ENCODE measurements at places on chromosomes 16 and 17.

DNA sequence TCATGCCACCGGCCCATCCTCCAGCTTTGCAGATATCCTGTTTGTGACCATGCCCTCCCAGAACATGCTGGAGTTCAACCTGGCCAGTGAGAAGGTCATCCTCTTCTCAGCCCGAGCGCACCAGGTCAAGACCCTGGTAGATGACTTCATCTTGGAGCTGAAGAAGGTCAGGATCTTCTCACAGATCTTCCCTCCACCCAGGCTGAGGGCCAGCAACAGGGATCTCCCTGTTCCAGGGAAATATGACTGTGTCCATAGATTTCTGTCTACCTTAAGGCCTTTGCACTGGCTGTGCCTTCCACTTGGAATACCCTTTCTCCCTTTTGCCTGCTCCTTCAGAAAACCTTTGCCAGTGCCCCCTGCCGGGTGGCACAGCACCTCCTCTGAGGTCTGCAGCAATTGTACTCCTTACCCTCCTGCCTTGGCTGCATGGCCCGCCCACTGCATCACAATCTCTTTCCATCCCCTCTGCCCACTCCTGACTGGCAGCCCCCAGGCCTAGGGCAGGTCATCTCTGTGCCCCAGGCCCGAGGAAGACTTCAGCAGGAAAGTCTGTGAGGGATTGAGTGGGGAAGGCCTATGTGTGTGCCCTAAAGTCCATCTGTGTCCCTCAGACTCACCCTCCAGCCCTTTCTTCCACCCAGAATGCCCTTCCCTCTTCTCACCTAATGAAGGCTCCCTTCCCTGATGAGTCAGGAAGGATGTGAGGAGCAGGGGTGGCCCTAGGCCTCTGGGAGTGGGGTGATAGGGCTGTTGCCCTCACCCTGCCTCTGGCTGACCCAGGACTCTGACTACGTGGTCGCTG lies 27.3 kb upstream of the ALKBH5 start:
- DNase-seq: no peak

DNA sequence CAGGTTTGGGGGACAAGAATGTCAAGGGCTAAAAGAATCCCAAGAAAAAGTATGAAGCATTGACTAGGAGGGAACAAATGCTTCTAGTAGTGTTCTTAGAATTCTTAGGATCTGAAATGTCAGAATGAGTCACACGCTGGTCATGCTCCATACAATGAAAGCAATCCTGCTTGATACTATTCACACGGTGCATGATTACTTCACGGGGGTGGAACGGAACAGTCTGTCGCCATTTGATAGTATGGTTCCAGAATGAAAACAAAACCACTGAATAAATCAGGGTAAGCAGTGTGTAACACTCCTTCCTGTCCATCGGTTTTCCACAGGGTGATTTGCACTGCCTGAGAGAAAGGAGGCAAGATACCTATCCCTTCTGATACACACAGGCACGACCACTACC lies 22.9 kb upstream of the YWHAE start:
- DNase-seq: no peak

DNA sequence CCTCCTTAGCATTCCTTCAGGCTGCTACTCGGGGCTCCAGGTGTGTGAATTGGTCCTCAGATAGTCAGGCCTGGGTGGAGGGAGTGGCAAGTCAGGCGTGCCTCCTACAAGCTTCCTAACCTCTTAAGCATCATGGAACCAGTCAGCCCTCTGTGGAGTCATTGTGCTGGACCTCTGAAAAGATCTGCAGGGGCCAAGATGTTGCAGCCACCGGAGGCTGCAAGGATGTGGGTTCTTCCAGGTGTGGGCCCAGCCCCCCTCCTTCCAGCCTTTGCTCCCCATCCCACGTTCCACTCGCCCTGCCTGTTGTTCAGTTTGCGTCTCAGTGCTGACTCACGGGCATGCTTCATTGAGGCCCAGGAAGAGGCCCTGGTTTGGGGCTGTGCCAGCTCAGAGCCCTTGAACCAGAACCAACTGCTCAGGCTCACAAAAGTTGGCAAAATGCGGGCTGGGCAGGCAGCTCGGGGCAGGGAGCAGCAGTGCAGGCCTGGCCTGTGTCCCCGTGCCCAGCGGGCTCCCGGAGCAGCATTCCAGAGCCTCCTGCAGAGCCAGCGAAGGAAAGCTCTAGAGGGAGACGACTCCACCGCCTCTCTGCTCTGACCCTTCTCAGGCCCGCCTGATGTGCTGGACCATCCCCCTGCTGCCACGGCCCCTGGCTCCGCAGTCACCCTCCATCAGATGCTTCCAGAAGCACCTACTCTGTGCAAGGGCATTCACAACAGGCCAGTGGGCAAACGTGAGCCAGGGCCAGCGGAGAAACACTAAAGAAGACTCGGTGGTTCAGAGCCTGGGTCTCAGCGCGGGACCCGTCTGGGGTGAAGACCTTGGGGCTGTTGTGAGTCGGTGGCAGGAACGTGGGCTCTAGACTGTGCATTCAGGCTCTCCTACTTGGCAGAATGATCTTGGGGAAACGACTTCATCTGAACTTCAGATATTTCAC lies 7.5 kb downstream of the LDHD start:
- DNase-seq: peak; percentile 42

- DNase-seq: no peak
Observed at GRCh38 chr16:54245788-54246453, 40.7 kb downstream of the IRX3 start.

DNA sequence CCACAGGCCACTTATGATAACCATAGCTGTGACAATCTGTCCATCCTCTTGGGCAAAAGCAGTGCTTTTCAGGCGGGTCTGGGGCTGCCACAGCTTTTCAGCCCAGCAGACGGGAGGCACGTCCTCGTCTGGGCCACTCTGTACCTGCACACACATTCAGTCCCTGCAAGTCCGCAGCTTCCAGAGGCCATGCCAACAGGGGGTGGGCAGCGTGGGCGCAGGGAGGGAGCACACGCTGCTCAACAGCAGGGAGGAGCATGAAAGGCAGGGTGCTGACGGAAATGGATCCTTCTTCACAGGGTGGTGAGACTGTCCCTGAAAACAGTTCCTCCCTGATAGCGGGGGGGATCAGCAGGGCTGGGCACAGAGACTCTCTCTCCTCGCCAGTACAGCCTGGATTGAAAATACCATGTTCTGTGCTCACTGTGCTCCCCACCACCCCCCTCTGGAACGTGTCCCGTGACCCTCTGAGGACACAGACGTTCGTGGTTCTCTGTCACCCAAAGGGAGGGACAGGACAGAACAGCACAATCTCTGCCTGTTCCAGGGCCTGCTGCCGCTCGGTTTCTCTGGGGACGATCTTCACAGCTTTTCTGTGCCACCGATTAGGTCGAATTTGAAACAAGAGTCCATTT lies 41.7 kb downstream of the PEMT start:
- no peak for DNase-seq

GRCh38 chr16:68902969-68903345 lies 59.6 kb downstream of the TANGO6 start:
- no peak for DNase-seq

- DNase-seq: no peak
Observed at GRCh38 chr16:30896889-30897733, 697 bp downstream of the CTF1 start.

GRCh38 chr17:28345419-28346198 lies 10.0 kb downstream of the TNFAIP1 start:
- DNase-seq: no peak

DNA sequence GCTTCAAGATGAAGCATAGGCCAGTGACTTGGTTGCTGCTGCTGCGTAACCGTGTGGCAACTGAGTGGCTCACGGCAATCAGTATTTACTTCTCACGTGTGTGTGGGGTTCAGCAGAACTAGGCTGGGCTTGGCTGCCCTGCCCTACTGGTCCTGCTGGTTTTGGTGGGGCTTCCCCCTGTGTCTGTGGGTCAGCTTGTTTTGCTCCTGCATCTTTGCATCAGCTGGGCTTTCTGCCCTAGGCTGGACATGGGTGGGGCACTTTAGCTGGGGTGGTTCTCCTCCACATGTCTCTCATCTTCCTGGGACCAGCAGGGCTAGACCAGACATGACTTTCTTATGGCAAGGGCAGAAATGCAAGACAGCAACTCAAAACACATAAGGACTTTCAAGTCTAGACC lies 550.5 kb downstream of the MAF start:
- no peak for DNase-seq

DNA sequence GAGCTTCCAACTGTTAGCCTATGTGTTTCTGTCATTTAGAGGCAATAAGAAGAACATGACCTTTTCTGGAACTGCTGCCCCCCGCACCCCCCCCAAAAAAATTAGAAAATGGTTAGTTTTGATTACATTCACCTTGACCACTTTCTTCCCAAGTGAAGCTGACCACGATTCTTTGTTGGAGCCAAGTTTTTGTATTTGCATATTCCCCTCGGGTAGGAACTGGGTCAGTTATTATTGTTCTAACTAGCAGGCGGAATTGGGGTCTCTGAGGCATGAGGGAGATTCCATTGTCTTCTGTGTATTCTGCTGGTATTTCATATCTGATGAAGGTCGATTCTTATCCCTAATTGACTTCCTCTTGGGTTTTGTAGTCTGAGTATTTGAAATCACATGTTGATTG lies 231.6 kb downstream of the PRKCA start:
- no peak for DNase-seq

DNA sequence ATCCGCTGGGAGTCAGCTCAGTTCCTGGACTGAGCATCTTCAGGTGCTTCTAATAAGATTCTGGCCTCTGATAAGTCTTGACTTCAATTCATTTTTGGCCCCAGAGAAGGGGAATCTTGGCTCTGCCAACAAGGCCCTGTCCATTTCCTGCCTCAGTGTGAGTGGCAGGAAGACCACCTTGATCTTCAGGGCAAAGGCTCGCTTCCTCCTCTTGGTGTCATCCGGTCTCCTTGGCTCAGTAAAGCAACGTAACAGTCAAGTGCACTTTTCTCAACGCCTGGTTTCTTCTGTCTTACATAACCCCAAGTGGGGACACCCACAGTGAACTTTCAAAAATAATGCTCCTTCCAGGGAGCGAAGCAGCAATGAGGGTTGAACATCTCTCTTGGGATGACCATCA lies 169.8 kb downstream of the PRKCB start:
- DNase-seq: no peak

DNA sequence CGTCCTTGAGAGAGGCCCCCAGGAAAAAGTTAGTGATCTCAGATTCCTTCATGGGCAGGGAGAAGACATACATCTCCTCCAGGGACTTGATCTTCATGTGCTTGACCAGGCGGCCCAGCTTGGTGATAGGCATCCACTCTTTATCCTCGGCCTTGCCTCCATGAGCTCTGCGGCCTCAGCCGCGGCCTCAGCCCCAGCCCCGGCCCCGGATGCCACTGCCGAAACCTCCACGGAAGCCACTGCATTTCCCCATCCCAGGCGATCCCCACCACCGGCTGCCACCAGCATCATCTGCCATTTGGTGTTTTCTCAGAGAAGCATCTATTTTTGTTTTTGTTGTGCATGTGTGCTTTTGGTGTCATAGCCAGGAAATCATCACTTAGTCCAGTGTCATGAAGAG lies 16.7 kb upstream of the DHRS11 start:
- no peak for DNase-seq

DNA sequence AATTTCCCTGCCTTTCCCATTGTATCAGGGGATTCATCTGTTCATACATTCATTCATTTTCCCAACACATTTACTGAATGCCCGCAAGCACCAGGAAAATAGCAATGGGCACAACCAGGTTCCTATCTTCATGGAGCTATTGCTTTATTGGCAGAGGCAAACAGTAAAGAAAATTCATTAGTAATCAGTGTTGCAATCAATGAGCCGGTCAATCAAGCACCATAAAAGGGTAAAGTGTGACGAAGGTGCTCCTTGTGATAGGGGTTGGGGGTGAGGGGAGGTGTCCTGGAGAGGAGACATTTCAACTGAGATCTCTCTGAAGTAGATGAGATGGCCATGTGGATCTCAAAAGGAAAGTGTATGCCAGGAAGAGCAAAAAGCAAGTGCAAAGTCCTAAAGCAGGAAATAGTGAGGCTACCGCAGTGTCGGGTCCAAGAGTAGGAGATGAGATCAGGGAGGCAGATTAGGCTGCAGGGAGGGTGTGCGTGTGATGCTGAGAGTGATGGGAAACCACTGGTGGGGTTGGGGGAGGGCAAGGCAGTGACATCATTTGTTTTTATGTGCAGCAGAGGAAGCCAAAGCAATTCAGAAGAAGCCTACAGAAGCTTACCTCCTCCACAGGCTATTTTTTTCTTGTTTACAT lies 28.4 kb downstream of the CDH13 start:
- DNase-seq: no peak

GRCh38 chr17:28953444-28954118 lies 2.3 kb upstream of the PHF12 start:
- no peak for DNase-seq

DNA sequence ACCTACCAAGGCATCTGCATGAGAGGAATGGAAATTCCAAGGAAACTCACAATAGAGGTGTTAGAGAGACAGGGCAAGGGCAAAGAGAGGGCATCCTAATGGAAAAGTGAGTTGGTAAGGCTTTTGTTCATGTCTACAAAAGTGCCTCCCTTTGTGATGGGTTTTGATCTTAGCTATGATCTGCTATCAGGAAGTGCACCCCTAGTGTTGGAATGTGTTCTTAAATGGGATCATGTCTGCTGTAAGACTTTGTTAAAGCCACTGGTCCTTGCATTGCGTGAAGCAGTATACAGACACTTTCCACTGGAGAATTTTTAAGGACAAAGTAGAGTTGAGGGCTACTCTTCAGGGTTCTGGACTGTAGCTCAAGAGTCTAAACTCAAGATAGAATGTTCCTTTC lies 92.0 kb downstream of the MAP2K6 start:
- DNase-seq: no peak

- DNase-seq: no peak
Observed at GRCh38 chr17:76697702-76698465, 12.9 kb downstream of the MXRA7 start.

DNA sequence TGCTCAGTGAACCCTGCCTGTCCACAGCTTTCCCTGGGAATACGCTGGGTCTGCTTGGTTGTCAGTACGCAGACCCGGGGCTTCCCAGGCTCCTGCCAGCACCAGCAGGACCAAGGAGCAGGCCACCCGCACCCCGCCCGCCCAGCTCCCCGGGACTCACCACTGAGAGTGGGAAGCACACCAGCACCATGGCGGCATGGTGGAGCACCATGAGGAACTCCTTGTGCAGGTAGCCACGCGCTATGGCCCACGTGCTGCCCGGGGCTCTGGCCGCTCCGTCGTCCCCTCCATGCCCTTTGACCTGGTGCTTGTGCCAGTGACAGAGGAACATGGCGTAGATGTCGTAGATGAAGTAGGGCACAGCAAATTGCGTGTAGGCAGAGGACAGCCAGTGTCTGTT lies 3.5 kb downstream of the C16orf92 start:
- DNase-seq: no peak

DNA sequence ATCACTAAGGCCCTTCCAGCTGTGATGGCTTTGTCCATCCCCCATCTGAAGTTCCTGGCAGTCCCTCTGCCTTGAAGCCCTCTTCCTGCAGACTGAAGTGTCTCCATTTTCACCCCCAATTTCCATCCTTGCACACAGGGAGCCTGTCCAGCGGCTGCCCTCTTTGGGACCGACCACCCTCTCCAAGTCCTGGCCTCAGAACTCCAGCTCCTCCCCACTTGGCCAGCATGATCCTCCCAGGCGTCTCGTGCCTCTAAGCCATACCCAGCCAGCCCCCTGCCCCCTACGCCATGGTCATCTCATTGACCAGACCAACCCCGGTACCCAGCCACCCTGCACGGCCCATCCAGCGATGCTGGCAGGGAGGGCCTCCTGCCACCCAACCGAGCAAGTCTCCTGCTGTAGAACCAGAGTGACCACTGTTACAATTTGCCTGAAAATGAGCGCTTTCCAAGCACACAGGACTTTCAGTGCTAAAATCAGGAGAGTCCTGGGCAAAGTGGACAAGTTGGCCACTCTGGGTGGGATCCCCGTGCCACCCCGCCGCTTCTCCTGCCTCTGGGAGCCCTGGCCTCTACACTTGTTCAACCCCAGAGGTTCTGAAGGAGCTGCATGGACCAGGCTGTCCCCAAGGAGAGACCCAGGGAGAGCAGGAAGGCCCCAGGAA lies 362.0 kb downstream of the SEC14L1 start:
- no peak for DNase-seq

- DNase-seq: no peak
Observed at GRCh38 chr17:45261577-45262515, at the start of gene SPATA32. Gene SPATA32, minus strand, starts transcription at chr17:45262094. Its CDS starts 78 bp downstream, at chr17:45262016.

Data from SIG-M5 (cell line).